Stimulated activated CD4-positive, alpha-beta T cell treated with anti-CD3 and anti-CD28 coated beads, Interleukin-1b, Interleukin-23, amount 100 ng/mL, for 1 hour (primary cell): ENCODE measurements at places on chromosomes 5 and 9.

DNA sequence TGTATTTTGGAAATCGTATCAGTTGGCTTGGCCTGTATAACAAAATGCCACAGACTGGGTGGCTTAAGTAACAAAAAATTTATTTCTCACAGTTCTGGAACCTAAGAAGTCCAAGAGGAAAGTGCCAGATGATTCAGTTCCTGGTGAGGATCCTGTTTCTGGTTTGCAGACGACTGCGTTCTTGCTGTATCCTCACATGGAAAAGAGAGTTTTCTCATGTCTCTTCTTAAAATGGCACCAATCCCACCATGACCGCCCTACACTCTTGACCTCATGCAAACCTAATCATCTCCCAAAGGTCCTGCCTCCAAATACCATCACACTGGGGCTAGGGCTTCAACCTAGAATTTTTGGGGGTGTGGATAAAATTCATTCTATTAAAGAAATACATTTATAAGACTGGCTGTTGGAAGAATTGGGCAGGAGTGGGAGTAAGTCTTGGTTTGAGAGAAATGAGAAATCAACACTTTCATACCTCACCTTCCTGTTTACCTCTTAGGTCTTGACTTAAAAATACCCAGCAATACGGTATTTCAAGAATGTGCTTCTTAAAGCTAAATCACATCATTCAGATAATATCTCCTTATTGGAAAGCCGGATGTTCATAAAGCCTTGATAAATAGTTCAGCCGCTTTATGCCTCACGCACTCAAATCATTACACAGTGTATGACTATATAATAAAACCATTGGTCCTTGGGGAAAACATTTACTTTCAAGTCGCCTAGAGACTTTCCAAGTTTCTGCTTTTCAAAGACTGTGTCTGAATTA lies 28.7 kb downstream of the PTTG1 start:
- no peak for DNase-seq

- no peak for DNase-seq
These were observed 38.2 kb downstream of the SLC9A3 start for GRCh38 chr5:485946-486491.

DNA sequence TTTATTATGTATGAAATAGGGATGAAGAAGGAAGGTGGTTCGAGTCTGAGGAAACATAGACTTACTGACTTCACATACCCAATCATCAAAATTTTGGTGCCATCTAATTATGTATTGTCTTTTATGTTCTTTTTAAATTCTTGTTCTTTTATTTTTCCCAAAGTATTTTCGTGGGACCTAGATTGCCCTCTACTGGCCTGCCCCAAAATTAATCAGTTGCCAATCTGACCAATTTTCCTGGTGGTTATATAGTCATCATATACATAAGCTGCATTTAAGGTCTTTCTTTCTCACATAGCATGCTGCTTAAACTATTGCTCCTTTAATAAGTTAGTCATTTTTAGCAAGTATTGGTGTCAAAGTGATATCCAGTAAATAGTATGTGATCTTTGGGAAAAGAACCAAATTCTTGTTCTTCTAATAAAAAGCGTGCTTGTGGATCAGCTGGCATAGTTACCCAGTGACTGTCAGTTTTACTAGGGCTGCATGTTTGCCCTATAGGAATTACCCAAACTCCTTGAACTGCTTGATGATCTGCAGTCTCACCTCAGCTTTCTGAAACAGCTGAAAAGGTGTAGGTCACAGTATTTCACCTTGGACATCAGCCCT lies 223.5 kb downstream of the SH3GL2 start:
- no peak for DNase-seq

- no peak for DNase-seq
These were observed 179.0 kb downstream of the EBF1 start for GRCh38 chr5:158920736-158921135.

DNA sequence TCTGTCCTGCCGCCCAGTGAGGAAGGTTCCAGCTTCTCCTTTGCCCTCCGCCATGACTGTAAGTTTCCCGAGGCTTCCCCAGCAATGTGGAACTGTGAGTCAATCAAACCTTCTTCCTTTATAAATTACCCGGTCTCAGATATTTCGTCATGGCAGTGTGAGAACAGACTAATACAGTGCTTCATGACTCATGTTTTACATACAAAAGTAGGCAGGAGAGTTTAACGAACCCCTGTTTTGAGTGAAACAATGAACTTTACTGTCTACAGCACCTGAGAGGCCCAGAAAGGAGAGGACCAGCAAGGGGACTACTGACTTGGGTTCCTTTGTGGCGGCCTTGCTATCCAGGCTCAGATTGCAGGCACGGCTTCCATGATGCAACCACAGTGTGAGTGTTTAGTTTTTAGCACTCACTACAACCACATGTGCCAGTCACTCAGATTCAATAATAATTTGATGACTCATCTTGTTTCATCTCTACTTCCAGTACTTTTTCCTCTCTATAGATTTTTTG lies 139.1 kb upstream of the CLINT1 start:
- no peak for DNase-seq

DNA sequence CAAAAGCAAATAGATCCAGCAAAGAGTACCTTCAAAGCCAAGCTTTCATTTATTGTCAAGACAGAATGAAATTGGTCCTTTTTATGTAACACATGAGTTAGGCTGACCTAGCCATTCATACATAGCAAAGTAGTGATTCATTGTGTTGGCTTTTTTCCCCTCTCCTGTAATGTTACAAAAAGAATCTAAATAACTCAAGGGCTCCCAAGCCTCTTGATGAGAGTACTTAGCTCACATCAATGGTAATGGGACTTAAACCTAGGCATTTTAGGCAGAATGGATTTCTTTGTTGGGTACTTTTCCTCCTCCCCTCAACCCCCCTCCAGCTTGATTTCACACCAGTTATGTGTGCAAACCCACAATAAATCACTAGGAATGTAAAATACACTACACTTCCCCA lies 123.7 kb downstream of the EBF1 start:
- DNase-seq = no peak

DNA sequence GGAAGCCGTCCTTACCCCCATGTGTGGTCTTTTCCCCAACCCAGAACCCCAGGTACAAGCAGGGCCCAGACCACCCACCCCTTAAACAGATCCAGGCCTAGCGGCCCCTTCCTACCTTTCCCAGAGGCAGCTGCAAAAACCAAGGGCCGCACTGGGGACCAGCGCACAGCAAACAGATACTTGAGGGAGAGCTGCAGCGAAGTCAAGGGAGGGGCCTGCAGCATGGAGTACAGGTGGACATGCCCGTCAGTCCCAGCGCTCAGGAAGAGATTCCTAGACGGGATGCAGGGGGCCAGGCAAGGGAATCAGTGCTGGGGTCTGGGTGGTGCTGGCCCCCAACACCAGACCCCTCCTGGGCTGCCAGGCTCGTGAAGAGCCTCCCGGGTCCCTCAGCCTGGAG lies 22.5 kb downstream of the DYNC2I2 start:
- no peak for DNase-seq

DNA sequence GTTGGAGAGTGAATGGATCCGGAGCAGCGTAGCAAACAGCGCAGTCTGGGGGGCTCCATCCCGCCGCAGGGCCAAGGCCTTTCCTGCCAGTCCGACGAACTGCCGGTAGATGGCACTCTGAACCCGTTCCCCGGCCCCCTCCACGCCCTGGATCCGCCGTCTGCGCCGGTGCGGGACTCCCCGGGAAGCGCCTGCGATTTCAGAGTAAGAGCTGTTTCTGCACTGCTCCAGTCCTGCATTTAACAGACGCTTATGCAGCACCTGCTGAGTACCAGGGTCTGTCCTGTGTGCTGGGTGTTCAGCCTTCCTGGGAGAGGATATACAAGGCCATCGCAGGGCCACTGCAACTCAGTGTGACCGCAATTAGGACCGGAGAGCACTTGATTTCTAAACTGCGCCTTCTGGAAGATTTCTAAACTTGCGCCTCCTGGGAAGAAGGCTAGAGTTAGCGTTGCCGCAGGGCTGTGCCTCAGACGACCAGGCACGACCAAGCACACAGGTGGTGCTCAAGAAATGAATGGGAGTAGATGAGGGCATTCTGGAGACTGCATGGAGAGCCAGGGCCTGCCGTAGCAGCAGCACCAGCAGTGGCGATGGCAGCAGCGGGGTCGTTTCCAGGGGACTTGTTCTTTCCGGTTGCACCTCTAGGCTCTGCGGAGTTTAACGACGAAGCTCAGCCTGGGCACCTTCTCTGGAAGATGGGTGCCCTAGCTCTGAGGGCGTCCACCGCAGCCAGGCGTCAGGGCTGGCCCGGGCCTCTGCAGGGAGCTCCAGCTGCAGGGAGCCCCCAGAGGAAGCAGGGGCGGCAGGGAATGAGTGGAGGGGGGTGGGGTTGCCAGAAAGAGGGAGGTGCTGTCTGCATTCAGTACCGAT lies 14.3 kb upstream of the TIFAB start:
- DNase-seq = no peak

DNA sequence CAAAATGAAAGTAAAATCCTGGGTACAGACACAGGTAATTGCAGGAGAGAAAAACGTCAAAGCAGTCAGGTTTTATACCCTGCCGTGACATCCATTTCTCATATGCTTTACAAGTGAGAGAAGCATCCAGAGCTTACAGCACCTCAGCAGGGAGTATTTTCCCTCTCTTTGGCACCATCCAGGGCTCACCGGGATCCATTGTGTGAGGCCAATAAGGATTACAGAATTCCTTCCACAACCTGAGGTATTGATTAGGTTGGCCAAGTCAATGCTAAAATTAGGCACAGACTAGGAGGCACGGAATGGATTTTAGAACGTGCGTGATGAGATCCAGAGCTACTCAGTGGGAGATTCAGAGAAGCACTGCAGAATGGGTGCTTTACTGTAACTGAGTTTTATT lies 296.6 kb downstream of the FBXL7 start:
- DNase-seq = no peak

- no peak for DNase-seq
These were observed 911.6 kb upstream of the SEMA6A start for GRCh38 chr5:117486261-117486660.

GRCh38 chr5:93221-93980 lies 1.4 kb downstream of the PLEKHG4B start:
- DNase-seq = no peak

DNA sequence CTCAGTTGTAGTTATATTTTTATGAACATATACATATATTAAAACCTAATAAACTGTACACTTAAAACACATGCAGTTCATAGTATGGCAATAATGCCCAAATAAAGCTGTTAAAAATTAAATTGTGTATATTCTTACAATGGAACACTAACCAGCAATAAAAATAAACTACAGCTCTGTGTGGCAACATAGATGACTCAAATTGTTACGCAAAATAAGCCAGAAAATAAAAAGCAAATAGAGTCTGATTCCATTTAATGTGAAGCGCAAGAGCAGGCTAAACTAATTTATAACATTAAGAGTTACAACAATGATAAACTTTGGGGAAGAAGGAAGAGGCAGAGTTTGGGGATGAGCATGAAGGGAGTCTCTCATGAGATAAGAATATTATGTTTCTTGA lies 597.3 kb downstream of the TLE1 start:
- DNase-seq = no peak

DNA sequence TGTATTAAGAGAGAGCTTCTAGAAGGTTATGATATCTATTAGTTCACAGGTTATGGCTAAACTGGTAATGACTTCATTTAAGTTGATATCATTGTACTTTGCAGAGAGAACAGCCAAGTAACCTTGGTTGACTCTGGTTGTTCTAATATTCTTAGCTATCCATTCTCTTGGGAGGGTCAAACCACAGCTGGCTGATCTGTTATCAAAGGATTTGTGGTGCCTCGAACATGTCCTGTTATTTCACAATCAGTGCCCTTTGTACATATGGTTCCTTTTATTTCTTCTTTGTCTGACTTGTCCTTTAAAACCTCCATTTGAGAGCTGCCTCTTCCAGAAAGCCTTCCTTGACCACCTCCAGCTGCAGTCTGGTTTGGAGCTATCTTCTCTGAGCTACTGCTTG lies 61.7 kb downstream of the PDE8B start:
- no peak for DNase-seq

- no peak for DNase-seq
These were observed 46.6 kb downstream of the OSMR start for GRCh38 chr5:38892363-38892762.

- DNase-seq = no peak
These were observed 47.5 kb downstream of the FAM114A2 start for GRCh38 chr5:153991168-153991567.

GRCh38 chr9:113530022-113530635 lies 66.6 kb downstream of the RGS3 start:
- DNase-seq = no peak

DNA sequence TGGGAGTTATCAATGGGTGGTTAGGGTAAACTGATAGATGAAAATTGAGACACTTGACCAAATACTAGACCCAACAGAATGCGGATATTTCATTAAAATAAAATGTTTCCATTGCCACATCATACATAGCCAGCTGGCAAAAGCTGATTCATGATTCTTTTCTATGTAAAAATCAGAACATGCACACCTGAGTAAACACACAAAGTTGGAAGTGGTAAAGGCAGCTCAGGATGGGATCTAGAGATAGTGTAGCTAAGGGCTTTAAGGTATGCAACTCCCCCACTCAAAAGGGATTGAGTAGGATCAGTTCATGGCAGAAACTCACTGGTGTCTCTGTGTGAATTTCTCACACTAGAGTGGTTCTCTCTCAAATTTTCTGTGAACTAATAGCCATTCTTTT lies 541.1 kb upstream of the GRAMD2B start:
- DNase-seq = no peak
